DMS53 (cell line): ENCODE measurements at places on chromosomes 5 and 9.
A peak's percentile ranks its signal among the peaks of the same experiment; 100 is the strongest.

DNA sequence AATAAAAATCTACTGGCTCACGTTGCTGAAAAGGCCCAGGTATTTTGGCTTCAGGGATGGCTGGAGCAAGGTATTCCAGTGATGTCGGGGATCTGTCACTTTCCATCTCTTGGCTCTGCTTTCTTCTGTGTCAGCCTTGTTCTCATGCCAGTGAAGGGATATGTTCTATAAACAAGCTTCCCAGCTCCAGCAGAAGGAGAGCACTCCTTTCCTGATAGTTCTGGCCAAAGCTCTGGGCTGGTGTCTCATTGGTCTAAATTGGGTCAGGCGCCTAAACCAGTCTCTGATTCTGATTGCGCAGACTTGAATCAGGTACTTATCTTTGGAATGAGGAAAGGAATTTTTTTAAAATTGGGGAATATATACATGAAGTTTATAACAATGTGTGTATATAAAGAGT, 5.1 kb downstream of the SNX30 start:
- DNase-seq = no peak

- no peak for DNase-seq
Observed at GRCh38 chr9:96508227-96508940, 58.4 kb downstream of the HABP4 start.

DNA sequence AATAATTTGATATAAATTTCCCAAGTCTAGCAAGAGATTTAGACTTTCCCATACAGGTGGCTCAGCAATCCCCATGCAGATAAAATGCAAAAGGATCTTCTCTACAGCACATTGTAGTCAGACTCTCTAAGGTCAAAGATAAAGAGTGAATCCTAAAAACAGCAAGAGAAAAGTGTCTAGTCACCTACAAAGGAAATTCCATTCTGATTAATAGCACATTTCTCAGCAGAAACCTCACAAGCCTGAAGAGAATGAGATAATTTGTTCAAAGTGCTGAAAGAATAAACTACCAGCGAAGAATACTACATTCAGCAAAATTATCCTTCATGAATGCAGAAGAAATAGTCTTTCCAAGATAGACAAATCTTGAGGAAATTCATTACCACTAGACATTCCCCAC, 493.3 kb downstream of the PRELID2 start:
- no peak for DNase-seq

GRCh38 chr9:38362852-38363588, 29.5 kb upstream of the ALDH1B1 start:
- peak; percentile 79 for DNase-seq
